ENCODE measurements at places on chromosomes 16 and 17.

DNA sequence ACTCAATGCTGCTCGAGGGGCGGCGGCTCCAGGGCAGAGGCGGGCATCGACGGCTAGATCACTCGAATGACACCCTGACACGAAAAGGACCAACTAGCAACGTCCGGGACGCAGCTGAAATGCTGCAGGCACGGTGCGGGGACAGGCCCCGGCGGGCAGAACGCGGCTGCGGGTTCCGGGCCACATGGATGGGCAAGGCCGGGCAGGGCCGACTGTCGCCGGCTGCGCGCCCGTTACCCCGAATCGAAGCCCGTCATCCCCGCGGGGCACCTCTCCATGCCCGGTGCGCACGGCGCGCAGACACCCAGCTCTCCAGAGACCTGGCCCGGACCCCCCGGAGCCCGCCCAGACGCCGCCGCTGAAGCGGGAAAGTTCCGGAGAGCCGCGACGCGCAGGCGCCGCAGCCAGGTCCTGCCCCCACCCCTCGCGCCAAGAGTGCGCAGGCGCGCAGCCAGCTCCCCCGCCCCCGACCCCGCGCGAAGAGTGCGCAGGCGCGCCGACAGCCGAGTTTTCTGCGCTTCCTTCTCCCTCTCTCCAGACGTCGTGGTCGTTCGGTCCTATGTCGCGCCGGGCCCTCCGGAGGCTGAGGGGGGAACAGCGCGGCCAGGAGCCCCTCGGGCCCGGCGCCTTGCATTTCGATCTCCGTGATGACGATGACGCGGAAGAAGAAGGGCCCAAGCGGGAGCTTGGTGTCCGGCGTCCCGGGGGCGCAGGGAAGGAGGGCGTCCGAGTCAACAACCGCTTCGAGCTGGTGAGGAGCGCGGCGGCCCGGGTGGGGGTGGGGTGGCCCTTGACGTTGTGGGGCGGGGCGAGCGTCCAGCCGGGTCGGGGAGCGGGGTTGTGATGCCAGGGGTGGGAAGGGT is at the start of gene TCF25:
TCF25 (plus strand) TSS at position 484 of the 863 bp plus-strand sequence; CDS start at position 560, 76 bp downstream.
- DNase-seq = peak; percentile 69

GRCh38 chr16:88681709-88682451 is 4.4 kb downstream of the SNAI3 start:
- no peak for DNase-seq

GRCh38 chr17:12769981-12770380 is 19.3 kb upstream of the ARHGAP44 start:
- DNase-seq = no peak

- no peak for DNase-seq
Measured at GRCh38 chr17:57662041-57662440, 83.1 kb downstream of the CCDC182 start.

DNA sequence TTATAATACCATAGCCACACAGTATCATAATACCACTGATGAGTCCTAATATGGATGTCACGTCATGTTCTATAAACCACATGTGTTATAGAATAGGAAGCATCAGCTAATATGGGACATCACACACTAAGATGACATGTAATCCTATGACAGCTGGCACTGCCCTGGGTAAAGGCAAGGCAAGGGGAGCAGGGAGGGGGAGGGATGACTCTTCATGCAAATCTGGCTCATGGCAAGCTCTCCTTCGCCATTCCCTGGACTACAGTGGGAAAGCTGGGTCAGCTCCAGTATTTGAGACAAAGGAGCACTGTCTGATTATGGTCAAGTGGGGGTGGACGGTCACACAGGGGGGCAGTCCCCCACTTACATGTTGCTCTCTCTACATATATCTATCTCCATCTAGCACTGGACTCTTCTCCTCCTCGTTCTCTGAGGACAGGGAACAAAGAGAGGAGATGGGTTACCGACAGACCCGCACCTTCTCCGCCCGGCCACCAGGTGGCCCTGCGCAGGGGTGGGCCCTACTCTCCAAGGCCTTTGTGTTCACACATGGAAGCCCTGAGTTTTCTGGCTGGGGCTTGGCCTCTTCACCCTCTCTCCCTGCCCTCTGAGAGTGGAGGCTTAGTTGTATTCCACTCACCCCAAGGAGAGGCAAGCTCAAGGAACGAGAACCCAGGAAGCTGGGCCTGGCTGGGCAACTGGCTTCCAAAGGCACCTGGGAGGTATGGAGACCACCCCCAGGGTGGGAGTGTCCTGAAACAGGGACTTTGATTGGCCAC is 23.4 kb upstream of the MPO start:
- DNase-seq = no peak

DNA sequence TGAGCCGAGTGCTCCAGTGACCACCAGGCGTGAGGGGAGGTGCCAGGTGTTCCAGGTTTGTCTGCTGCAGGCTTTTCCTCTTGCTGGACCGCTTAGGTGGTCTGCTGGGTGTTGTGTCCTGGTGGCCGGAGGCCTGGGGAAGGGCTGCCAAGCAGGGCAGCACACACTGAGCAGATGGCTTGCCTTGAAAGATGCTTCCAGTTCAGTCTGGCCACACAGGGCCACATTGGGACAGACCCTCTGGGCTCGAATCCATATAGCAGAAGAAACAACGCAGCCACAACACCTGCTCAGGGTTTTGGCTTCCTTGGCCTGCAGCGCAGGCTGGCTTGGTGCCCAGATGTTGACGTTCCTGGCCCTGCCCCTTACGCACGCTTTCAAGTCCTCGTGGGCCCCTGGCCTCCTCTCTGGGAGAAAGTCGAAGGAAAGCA is 24.8 kb downstream of the GINS2 start:
- no peak for DNase-seq

DNA sequence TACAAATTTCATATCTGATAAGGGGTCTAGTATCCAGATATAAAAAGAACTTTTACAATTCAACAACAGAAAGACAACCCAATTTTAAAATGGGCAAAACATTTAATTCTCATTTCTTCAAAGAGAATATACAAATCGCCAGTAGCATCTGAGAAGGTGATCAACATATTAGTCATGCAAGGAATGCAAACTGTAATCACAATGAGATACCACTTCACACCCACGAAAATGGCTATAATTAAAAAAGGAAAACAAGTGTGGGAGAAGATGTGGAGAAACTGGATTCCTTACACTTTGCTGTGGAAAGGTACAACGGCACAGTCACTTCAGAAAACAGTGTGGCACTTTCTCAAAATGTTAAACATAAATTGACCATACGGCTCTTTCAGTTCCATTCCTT is 168.2 kb downstream of the VPS53 start:
- DNase-seq = no peak

GRCh38 chr16:30351001-30351441 is 4.1 kb downstream of the CD2BP2 start:
- DNase-seq = no peak

GRCh38 chr17:29687596-29687995 is 64.9 kb upstream of the CORO6 start:
- no peak for DNase-seq

DNA sequence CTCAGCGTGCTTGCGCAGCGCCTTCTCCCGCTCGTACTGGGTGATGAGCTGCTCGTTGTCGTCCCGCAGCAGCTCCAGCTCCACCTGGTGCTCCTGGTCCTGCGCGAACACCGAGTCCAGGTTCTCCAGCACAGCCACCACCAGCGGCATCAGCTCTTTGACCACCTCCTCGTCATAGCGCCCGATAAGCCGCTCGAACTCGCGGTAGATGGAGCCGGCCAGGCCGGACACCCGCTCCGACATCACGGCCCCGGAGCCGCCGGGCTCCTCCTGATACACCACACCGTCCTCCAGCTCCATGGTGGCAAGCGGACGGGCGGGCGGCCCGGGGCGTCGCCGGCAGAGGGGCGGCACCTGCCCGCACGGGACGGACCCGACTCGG is 320 bp downstream of the SPAG9 start:
- no peak for DNase-seq

- no peak for DNase-seq
Measured at GRCh38 chr16:67212766-67213165, 13.8 kb downstream of the ELMO3 start.

GRCh38 chr17:66441101-66441661 is 138.8 kb downstream of the PRKCA start:
- no peak for DNase-seq

- no peak for DNase-seq
Measured at GRCh38 chr16:48492133-48492532, 106.9 kb upstream of the SIAH1 start.

DNA sequence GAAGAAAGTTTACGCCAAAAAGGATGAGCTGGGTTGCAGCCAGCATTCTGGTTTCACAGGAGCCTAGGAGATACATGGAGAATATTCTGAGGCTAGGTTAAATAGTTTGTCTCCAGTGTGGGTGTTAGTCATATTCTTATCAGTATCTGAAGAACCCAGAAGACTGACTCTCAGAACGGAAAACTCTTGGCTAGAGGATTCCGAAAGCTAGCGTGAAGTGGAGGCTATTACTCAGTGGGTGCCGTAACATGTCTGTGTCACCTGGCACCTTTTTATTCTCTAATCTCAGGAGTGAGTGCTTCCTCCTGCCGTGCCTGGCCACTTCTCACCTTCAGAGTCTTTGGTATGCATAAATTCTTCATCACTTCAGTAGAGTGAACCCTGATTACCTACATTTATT is 199.5 kb downstream of the WWOX start:
- no peak for DNase-seq

- DNase-seq = no peak
Measured at GRCh38 chr16:88634141-88634993, 4.0 kb upstream of the IL17C start.

DNA sequence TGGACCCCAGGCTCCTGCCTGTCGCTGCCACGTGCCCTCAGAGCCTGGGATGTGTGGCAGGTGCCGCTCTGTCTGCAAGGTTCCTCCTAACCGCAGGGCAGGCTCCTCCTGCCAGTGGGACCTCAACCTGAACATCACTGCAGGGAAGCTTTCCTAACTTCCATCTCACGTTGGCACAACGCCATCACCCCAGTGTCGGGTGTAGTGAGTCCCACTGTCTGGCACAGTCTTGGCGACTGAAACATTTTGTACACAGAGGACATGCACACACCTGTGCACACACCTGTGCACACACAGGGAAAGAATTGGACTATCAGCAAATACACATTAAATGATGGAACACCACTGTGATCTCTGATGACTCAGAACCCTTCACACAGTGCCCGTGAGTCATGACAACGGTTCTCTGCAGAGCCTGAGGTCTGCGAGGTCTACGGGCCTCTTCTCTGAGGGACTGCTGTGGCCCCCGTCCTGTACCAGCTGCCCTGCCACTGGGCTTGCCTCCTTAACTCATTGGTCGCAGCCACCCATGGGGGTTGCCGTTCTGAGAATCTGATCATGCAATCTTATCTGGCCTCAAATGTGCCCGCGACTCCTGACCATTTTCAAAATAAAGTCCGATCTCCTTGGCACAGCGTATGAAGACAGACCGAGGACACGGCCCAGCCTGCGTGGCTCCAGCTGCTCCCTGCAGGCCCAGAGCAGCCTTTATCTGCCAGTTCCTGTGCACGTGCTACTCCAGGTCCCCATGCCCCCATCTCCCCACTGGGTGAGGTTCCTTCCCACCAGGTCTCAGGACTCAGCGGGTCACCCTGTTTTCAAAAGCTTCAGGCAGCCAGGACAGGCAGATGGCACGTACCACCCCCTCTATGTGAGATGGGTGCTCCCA is 7.6 kb downstream of the CCDC57 start:
- no peak for DNase-seq
